ENCODE measurements at places on chromosomes 13 and 19.

GRCh38 chr13:99639126-99639525, 137.9 kb downstream of the TM9SF2 start:
- no peak for DNase-seq

DNA sequence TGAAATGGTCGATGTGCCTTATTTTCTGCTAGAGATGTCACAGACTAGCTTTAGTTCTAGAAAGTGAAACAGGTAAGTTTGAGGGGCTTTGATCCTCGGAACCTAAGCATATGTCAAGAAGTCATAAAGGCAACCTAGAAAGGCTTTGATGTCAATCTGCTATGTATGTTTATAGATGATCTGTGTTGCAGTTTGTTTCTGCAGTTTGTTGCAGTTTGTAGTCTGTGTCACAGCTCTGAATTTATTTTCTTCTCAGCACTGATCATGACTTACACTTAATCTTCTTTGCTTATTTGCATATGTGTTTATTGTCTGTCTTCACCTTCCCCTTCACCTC, 5.9 kb downstream of the LSM14A start:
- no peak for DNase-seq

DNA sequence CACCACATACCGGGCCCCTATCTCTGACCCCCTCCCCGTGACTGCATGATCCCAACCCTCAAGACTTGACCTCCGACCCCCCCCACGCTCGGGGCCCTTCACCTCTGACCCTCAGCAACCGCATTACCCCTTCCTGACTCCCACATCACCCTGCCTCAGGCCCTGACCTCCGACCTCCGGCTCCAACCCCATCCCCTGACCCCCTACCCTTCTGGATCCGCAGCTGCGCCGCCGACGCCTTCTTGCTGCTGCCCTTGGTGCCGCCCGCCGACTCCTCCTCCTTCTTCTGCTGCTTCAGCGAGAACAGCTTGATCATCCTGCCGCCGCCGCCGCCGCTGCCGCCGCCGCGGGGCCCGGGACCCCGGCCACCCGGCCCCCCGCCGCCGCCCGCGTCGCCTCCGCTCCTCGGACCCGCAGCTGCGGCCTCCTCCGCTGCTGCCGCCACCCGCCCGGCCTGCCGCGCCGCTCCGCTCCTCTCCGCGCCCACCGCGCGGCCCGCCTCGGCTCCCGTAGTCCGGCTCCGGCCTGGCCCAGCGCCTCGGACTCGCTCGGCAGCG, at the start of gene UBE2M:
Gene UBE2M, minus strand, starts transcription at position 546 of the 557 bp plus-strand sequence. Its CDS starts 230 bp downstream, at position 316.
- DNase-seq = no peak

DNA sequence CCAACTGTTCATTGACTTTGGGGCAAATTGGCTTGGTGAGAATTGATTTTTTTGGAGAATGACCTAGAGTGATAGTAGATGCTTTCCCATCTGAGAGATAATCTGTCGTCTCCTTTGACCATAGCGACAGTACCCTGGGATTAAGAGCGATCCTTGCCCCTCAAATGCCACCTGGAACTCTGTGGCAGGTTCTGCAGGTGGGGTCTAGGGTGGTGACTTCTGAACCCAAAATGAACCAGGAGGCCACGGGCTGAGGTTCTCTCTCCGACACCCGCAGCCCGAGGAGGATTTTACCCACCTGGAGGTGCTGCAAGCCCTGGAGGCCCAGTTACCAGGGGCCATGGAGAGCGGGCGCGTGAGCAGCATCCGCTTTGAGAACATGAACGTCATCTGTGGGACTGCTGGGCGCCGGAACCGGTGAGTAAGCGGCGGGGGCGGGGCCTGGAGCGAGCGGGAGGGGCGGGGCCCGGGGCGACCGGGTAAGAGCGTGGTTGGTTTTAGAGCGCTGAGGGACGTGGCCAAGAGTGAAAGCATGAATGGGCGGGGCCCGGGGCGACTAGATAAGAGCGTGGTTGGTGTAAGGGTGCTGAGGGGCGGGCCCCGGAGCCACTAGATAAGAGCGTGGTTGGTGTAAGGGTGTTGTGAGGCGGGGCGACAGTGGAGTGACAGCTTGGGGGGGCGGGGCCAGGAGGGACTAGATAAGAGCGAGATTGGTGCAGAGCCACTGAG, 8.6 kb downstream of the C19orf81 start:
- DNase-seq = peak; percentile 97

GRCh38 chr19:32222556-32222955, 122.9 kb upstream of the ZNF507 start:
- DNase-seq = no peak

- no peak for DNase-seq
Observed at GRCh38 chr13:59861676-59862075, 302.1 kb downstream of the DIAPH3 start.

- no peak for DNase-seq
Observed at GRCh38 chr19:1146858-1147780, 26.9 kb downstream of the SBNO2 start.

- no peak for DNase-seq
Observed at GRCh38 chr19:14094854-14095253, 4.3 kb upstream of the SAMD1 start.

DNA sequence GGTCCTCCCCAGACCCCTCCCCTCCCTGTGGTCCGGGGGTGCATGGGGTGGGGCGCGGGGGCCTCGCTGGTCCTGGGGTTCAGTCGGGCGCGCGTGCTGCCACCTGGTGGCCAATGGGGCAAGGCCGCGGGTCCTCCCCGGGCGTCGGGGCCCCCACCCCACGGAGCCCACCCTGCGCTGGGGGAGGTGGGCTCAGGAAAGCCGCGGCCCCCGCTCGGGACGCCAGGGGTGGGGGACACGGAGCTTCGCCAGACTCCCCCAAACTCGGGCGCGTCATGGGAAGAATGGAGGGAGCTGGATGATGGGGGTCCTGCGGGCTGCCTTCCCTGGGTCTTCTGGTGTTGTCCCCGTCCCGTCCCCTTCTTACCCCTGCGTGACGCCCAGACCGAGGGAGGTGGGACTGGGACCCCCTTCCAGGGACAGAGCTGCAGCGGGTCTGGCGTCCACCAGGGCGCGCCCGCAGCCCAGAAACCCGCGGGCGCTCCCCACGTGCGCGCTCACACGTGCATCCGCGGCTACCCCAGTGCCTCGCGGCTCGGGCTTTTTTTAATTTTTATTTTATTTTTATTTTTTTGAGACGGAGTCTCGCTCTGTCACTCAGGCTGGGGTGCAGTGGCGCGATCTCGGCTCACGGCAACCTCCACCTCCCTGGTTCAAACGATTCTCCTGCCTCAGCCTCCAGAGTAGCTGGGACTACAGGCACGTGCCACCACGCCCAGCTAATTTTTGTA, 19.8 kb upstream of the TCF3 start:
- peak; percentile 38 for DNase-seq

DNA sequence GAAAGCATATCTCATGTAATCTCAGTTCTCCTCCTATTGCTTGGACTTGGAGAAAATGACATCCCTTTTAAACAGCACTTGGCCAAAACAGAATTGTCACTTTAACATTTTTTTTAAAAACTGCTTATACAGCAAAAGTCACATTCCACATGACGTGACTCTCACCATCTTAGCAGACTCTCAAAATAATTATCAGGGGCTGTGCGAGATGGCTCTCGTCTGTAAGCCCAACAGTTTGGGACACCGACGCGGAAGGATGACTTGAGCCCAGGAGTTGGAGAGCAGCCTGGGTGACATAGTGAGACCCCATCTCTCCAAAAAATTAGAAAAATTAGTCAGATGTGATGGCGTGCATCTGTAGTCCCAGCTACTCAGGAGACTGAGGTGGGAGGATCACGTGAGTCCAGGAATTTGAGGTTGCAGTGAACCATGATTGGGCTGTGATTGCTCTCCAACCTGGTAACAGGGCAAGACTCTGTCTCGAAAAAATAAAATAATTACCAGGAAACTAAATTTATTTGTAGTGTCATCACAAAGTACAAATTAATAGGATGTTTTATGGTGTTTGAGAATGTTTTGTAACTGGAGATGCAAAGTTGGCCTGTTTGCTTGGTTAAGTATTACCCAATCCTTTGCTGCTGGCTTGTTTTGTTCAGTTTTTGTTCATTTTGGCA, 8.8 kb downstream of the SAFB start:
- no peak for DNase-seq

GRCh38 chr13:59157181-59157580, 1006.5 kb downstream of the DIAPH3 start:
- DNase-seq = no peak

DNA sequence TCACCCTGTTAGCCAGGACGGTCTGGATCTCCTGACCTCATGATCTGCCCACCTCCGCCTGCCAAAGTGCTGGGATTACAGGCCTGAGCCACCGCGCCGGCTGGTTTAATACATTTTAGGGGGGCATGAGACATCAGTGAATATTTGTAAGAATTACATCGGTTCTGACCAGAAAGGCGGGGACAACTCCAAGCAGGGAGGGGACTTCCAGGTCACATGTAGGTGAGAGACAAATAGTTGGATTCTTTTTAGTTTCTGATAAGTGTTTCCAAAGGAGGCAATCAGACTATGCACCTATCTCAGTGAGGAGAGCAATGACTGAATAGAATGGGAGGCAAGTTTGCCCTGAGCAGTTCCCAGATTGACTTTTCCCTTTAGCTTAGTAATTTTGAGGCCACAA, 3.7 kb upstream of the ZNF552 start:
- no peak for DNase-seq

GRCh38 chr13:79867254-79867653, 386.3 kb downstream of the NDFIP2 start:
- peak; percentile 59 for DNase-seq

- DNase-seq = peak; percentile 47
Observed at GRCh38 chr19:46902402-46902766, 41.6 kb downstream of the ARHGAP35 start.
